ENCODE measurements at places on chromosomes 12 and 14.

DNA sequence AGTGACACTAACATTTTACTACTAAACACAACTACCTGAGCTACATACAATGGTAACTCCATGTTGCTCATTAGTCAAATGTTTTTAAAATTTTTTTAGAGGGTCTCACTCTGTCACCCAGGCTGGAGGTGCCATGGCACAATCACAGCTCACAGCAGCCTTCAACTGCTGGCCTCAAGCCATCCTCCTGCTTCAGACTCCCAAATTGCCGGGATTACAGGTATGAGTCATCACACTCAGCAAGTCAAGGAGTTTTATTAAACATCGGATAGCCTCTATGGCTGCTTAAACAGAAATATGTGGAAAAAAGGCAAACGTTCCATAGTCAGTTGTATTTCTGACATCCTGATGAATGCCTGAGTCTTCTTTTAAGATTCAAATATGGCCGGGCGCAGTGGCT is 11.1 kb upstream of the NPFF start:
- DNase-seq: no peak

GRCh38 chr12:19947344-19947743 is 421.0 kb upstream of the PDE3A start:
- no peak for DNase-seq

- no peak for DNase-seq
These were observed 16.0 kb downstream of the METTL3 start for GRCh38 chr14:21494902-21495762.

- no peak for DNase-seq
These were observed 233.6 kb upstream of the RMST start for GRCh38 chr12:97229004-97229403.

GRCh38 chr14:24013654-24014514 is 25.2 kb downstream of the DHRS4L2 start:
- DNase-seq: peak; percentile 39

- DNase-seq: no peak
These were observed 64.9 kb downstream of the FBXO34 start for GRCh38 chr14:55336162-55336561.

DNA sequence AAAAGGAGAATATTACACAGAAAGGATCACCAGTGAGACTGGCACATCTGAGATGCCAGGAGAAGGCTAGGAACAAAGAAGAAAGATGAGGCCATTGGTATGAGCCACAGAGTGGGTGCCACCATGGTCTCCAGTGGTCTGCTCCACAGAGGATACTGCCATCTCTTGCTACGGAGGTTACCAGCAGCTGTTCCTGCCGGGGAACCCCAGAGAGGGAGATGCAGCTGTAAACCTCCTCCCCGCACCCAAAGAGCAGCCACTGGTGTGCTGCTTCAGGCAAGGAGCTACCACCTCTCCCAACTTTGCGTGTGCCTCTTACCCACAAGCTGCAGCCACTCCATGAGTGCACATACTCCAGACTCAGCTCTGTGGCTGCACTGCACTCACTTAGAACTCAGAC is 201.5 kb upstream of the RTL1 start:
- no peak for DNase-seq

DNA sequence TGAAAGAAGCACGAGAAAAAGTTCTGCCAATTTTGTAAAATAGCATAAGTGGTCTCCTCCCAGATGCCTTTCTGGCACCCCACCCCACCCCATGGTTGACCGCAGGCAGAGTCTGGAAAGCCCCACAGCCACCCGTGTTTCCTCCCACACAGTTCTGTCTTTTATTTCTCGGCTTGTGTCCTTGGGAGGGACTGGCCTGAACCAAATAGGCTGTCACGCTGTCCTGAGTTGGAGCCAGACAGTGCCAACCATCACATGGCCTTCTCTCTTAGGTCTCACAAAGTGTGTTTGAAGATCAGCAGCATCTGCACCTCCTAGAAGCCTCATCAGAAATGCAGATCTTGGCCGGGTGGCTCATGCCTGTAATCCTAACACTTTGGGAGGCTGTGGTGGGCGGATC is 10.2 kb upstream of the LTA4H start:
- DNase-seq: no peak

DNA sequence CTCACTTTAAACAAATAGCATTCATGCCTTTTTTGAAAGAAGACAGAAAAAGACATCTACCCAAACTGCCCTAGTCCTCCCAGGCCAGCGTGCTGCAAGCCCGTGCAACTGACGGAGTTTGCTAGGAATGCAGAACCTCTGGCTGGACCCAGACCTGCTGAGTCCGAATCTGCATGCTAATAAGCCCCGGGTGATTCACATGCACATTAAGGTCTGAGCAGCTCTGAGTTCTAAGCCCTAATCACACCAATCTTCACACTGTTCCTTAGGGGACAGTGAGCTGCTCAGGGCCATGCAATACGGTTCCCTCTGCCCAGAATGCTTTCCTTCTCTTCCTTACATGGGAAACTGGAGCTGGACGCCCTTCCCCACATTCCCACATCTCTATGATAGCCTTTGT is 25.2 kb downstream of the HAL start:
- no peak for DNase-seq

- no peak for DNase-seq
These were observed 307.7 kb downstream of the CCDC91 start for GRCh38 chr12:28497889-28498411.

DNA sequence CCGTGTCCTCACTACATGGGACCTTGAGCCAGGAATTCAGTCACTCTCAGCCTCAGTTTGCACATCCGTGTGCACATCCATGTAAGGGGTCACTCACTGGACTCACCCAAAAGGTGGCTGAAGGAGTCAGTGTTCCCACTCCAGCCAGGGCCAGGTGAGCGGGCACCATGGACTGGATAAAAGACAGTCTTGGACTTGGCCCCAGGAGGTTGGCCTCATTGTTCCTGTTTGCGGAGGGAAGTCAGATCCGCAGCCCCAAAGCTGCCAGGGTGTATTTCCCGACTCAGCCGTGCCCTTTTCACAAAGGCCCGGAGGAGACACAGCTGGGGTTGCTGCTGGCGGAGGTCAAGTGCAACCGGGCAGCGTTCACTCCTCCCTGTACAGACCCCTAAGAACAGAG is 170.7 kb upstream of the MYL2 start:
- DNase-seq: no peak

- no peak for DNase-seq
These were observed 17.2 kb upstream of the ARID4A start for GRCh38 chr14:58280954-58281787.

GRCh38 chr12:131543040-131543439 is 167.8 kb upstream of the SFSWAP start:
- DNase-seq: no peak

GRCh38 chr14:22803687-22803974 is 11.6 kb downstream of the SLC7A7 start:
- DNase-seq: no peak

DNA sequence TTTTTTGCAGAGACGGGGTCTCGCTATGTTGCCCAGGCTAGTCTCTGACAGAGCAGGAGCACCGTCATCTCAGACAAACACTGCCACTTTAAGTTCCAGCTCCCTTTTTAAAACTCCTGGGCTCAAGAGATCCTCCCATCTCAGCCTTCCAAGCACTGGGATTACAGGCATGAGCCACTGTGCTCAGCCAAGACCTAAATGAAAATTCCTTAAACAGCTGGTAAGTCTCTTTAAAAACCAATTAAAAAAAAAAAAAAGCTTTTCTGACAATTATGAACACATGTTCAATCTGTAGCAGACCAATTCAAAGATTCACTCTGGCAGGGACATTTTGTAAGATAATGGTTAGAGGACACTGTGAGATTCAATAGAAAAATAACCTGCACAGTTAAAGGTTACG is 77.8 kb downstream of the HECTD4 start:
- no peak for DNase-seq

- DNase-seq: no peak
These were observed 167.2 kb upstream of the FRMD6 start for GRCh38 chr14:51484485-51484884.

GRCh38 chr12:9735601-9736000 is 2.7 kb upstream of the CLECL1 start:
- no peak for DNase-seq

DNA sequence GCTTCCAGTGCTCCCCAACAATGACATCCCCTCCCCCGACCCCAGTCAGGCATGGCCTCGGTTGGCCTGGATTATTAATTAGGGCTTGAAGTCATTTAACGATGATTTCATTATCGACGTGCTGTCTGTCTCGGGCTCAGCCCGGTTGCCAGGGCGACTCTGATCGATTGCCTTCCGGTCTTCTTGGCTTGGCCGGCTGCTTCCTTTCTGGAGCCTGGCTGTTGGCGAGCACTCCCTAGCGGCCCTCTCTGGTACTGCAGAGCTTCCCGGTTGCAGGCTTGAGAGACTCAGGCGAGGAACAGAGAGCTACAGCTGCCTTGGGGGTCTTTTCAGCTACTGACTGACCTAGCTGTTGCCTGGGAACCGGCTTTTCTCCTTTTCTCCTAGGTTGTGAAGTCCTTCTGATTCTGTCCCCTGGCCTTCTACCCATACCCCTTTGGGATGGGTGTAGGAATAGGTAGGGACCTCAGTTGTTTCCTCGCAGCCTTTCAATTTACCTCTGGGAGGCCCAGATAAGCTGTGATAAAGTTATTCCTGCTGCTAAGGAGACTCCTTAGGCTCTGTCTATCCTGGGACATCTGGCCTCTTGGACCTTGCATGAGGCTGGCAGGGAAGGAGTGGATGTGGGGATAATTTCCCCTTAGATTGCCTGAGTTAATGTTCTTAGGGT is 5.5 kb upstream of the CISTR start:
- DNase-seq: peak; percentile 97

DNA sequence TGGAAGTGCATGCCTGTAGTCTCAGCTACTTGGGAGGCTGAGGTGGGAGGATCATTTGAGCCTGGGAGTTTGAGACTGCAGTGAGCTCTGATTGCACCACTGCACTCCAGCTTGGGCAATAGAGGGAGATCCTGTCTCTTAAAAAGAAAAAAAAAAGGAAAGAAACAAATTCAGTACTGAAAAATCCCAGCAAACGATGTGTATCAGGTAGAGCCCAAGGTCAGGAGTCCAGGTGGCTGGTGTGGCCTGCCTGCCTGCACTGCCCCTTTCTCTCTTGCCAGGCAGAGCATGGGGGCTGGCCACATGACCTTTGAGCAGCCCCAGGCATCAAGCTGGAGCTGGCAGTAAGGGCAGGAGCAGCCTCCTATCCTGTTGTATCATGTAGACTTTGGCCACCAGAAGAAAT is 31.8 kb downstream of the ELK3 start:
- DNase-seq: no peak

GRCh38 chr12:105933671-105934665 is 204.8 kb downstream of the NUAK1 start:
- no peak for DNase-seq

GRCh38 chr12:91370086-91370868 is 187.7 kb upstream of the DCN start:
- DNase-seq: no peak

DNA sequence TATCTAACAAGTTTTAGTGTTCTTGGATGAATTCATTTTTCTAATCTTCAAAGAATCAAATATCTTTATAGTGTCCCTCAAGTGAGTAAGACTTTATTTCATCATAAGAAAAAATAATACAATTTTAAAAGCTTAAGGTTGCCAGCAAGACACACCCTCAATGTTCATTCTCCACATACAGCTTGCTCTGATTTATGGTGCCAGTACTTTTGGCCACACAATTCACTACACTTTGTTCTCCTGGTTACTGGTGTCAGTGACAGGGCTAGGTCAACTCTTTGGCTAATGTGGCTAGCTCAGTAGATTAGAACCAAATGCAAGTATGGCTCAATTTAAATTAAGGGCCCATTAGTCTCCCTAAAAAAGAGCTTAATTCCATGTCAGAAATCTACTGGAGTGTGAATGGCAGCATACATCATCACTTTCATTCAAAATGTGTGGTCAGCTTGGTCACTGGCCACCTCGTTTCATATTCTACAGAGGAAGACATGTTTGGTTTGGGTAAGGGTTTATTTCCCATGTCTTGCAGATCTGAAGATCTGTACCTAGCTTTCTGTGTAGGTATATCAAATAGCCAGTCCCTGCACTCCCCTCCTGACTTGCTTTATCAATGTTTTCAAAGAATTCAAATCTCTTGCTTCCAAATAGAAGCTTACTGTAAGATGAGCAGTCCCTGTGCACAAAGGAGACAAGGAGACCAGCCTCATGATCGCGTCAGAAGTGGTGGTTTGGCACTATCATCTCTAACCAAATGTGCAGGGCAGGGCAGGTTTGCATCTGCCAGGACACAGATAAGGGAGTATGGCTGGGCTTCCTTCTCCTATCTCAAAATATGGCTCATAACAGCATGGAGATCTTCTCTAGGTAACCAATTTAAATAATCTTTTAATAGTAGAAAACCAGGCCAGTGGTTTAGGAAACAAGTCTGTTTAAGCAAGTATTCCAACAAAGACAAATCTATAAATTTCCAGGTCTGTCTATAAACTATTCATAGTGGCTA is 31.3 kb downstream of the HECTD4 start:
- no peak for DNase-seq

- DNase-seq: no peak
These were observed 33.5 kb downstream of the SLC6A12 start for GRCh38 chr12:180445-180844.

- no peak for DNase-seq
These were observed 270.6 kb downstream of the SLC6A15 start for GRCh38 chr12:84641940-84642545.

- no peak for DNase-seq
These were observed 98.4 kb downstream of the BCAT1 start for GRCh38 chr12:24850496-24850895.

DNA sequence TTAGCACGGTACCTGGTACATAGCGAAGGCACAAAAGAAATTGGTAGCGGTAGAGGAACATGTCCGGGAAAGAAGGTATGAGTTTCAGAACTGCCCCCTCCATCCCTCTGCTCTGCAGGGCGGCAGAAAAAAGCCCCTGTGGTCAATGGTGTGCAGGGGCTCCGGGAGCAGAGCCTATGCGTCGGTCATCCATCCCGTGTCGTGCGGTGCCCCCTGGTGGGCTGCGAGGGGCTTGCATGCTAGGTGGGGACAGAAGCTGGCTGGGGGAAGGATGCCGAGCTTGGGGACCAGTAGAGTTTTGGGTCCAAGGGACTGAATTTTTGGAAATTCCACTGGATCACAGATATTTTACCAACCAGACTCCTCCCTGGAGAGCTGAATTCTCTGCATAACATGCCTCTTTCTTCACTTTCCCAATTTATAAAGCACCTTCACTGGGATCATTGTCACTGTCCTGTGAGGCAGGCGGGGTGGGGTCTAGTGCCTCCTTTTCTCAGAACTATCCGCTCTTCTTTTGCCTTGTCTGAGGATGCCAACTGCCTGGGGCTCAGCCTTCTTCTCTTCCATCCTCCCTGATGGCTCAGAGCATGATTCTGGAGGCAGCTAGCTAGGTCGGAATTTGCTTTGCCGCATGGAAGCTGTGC is 148.7 kb downstream of the SMOC1 start:
- peak; percentile 95 for DNase-seq

GRCh38 chr12:66011731-66012130 is 118.8 kb downstream of the LLPH start:
- no peak for DNase-seq

- DNase-seq: no peak
These were observed 8.3 kb downstream of the C3AR1 start for GRCh38 chr12:8057839-8058238.

DNA sequence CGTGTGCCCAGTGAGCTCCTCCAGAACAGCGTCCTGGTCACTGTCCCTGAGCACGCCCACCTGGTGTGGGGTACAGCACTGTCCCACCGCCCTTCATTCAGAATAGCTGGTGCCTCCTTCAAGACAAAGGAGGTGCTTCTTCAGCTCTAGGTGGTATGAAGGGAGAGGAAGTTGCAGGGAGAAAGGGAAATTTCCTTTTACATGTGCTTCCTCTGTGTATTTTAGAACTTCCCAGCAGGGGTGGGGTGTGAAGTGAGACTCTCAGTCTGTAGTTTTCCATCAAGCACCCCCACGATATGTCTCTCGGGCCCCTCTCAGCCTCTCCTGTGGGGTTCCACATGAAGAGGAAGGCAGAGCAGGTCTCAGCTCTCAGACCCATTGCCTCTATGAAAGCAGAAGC is 1.2 kb upstream of the SLC6A12 start:
- DNase-seq: no peak

Measured in neural crest cell (in vitro differentiated cells).